ENCODE measurements at places on chromosomes 2 and 18.

GRCh38 chr18:32623563-32623962, 149.3 kb downstream of the KLHL14 start:
- DNase-seq, result no peak

DNA sequence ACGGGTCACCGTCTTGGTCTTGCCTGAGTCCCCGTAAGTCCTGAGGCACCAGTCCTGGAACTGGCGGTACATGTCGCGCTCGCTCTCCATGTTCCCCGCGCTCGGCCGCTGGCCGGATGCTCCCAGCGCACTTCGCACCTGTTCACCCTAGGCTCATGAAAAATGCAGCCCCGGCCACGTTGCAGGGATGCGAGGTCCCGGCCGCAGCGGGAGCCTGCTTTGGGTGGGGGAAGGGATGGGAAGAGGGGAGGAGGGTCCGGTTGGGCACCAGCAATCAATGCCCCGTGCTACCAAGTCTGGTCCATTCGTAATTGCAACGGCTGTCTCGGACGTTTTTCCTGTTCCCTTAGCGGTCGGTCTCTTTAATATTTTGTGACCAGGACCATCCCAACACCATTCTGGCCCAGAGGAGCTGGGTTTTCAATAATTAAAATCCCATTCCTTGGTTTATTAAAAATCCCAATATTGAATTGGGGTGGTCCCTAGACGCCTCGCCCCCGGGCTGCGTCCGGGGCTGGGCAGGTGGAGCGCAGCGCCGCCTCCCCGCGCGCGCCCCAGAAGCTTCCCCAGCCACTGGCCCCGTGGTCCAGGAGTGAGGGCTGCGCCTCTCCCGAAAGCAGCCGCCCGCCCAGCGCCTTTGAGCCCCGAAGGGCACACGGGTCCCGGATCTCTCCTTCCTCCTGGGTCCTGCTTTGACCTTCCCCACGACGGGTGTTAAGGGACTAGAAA, 1.4 kb downstream of the NOL4 start:
- DNase-seq, result no peak

DNA sequence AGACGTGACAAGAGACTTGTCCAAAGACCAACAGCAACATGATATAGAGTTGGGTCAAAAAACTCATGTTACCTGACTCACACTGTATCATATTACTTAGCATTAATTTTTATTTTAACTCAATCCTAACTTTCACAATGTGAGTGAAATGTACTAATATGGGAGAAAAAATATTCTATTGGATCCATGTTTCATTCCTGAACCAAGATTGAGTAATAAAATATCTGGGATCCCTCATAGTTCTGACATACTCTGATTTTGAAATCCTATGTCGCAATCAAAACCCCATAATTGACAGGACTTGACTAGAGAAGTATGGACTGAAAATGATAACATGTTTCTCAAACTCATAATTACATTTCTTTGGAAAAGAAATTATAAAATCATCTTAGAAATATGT, 190.4 kb downstream of the RIT2 start:
- DNase-seq, result no peak

DNA sequence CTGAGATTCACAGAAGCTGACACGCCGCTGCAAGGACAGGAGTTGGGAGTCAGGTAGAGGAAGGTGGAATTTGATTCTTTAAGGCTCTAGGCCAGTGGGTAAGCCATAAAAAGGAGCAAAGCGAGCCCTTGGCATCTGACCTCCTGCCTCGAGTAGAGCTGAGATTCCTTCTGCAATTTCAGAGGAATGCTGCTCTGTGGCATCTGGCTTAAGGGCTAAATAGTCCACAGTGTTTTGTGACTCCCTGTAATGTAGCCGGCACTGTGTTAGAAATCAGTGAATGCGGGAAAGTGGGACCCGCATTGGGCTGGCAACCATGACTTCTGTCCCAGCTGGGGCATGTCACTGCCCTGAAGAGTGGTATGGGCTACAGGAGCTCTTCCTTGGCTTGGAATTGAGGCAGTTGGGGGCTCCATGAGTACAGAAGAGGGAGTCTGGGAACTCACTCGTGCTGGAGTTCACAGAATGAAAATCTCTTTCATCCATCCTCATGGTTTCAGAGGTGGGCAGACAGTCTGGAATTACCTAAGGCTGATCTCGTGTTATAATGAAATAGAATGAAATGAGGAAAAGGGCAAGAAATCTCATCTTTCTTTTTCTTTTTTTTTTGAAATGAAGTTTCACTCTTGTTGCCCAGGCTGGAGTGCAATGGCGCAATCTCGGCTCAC, 12.7 kb upstream of the MYCN start:
- no peak for DNase-seq

DNA sequence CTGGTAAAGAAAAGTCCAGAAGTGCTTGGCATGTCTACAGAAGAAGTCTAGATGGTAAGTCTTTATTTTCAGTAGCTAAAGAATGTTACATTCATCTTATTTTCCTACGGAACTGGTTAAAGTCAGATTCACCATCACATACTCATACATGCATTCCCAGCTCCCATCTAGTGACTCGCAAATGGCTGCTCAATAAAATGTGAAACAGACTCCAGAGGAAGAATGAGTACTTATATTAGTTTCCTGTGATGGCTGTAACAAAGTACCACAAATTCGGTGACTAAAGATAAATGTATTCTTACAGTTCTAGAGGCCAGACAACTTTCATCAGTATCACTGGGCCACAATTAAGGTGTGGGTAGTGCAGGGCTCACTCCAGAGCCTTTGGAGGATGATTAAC, 797.2 kb downstream of the SATB2 start:
- DNase-seq, result no peak

GRCh38 chr2:190380962-190381412, 27.2 kb upstream of the MFSD6 start:
- DNase-seq, result no peak

DNA sequence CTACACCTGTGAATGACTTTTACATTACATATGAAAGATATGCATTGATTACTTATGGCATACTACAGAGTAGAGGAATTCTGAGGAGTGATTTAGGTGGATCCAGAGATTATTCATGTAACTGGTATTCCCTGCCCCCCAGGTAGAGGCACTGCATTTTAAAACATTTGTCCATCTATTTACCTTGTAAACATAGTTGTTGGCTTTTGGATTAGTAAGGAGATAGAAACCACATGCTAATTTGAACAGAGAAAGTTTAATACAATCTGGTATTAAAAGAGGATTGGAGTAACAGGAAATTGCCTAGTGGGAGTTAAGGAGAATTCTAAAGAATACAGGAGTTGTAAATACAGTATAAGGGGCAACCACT, 15.9 kb downstream of the GALNT3 start:
- DNase-seq, result no peak

DNA sequence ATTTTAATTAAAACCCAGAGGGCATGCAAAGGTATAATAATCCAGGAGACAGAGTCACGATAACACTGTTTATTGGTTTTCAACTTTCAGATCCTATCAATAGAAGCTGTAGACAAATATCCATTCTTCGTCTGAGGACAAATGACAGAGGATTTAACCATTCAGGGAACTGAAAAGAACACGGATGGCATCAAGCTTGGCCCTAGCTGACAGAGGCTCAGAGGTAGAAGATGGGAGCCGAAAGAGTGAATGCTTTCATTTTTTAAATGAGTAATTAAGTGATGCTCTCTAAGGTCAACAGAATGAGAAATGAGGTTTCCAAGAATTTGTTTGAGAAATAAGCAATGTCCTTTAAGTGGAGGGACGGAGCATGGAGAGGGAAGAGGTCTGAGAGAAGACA, 62.1 kb downstream of the BCL2 start:
- DNase-seq, result no peak

- no peak for DNase-seq
Observed at GRCh38 chr2:239606741-239607516, 206.1 kb upstream of the HDAC4 start.

DNA sequence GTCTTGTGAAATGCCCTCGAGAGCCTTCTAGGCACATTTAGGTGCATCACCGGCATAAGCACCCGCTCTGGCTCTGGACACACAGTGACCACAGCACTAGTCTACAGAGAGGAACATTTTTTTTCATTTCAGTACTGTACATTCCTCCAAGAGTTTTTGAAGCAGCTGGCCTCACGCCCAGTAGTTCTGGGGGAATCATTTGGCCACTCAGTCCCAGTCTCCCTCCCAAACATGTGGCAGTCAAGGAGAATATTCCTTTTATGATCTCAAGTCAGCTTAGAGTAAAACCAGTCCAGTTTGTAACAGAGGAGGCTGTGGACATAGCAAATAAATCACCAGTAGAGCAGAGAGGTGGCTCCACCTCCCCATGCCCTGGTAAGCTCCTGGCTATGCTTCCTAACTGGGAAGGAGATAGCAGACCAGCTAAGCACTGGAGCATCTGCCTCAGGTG, 48.1 kb downstream of the KCNE4 start:
- DNase-seq, result no peak

DNA sequence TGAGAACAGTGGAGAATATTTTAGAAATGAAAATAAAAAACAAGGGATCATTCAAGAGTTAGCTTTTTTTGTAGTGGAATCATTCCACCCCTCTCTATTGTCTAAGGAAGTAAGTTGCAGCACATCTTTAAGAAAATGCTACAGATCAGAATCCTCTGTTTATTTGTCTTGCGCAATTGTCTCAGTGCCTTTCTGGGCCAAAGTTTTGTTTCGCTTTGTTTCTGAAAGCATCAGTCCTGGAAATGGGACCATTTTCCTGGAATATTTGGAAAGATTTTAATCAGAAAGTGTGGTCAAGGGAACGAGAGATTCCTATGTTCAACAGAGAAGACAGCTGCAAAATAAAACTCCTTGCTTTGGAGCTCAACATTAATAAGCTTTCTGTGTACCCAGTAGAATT, 74.0 kb downstream of the NRXN1 start:
- no peak for DNase-seq

DNA sequence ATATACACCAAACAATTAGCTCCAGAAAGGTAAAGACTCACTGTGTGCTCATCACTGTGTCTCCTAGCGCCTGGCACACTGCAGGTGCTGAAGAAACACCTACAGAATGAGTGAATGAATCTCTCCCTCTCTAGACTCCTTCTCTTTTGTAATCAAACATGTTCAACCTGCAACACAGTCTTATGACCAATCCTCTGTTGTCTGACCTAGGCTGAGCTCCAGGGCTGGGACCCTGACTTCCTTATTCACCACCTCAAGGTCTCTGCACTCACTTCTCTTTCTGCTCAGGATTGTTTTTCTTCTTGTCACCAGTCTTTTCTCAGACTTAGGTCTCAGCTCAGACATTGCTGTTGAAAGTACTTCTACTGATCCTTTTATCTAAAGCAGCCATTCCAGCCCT, 9.8 kb downstream of the CKAP2L start:
- no peak for DNase-seq

GRCh38 chr2:31987454-31988220, 23.2 kb downstream of the MEMO1 start:
- no peak for DNase-seq

GRCh38 chr18:2900684-2901422, 54.0 kb downstream of the EMILIN2 start:
- DNase-seq, result no peak

Measured in cerebellar nuclear complex (tissue), 1 donor.